ENCODE measurements at places on chromosomes 1 and 21.

DNA sequence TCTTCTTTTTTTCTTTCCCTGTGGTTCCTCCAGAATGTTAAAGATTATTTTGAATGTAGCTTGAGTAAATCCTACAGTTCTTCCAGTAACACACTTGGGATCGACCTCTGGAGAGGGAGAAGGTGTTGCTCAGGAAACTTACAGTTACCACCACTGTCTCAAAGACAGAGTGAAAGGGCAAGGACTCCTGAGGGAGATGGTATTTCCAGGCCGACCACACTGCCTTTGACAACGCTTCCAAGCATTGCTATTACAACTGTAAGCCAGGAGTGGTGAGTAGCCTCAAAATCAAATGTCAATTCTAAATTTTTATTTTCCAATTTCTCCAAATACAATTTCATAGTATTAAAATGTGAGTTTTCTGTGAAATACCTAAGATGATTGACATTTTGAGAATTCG lies 125.9 kb downstream of the PDE4B start:
- no peak for DNase-seq

- no peak for DNase-seq
These were observed 20.9 kb downstream of the RNF187 start for GRCh38 chr1:228507961-228508652.

- DNase-seq: no peak
These were observed 83.1 kb downstream of the PATJ start for GRCh38 chr1:61825393-61825792.

DNA sequence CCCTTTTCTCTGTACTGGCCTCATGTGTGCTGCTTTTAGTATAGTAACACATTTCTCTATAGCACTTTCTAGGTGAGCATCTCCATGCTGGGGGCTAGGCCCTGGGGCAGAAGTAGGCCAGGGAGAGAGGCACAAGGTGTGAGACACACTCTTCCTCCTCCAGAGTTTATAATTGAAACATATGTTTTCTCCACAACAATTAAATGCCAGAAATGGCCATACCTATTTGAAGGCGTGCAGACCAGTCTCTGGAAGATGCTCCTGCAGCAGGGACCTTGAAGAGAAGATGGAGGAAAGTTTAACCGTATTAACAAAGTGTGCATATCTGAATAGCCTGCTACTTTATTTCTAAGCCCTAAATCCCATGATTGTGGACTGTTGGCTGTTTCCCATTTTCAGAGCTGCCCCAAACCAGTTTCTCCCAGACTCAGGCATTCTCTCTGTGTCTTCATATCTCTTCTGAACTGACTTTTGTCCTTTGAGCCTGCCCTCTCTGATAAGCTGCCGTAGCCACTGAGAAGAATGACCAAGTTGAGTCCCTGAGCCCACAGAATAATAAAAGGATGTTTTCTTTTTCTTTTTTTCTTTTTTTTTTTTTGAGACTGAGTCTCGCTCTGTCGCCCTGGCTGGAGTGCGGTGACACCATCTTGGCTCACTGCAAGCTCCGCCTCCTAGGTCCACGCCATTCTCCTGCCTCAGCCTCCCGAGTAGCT lies 81.3 kb downstream of the LRRC8D start:
- no peak for DNase-seq

- DNase-seq: no peak
These were observed 51.5 kb downstream of the APP start for GRCh38 chr21:26118938-26119540.

GRCh38 chr1:185646202-185646683 lies 87.9 kb upstream of the HMCN1 start:
- DNase-seq: no peak

DNA sequence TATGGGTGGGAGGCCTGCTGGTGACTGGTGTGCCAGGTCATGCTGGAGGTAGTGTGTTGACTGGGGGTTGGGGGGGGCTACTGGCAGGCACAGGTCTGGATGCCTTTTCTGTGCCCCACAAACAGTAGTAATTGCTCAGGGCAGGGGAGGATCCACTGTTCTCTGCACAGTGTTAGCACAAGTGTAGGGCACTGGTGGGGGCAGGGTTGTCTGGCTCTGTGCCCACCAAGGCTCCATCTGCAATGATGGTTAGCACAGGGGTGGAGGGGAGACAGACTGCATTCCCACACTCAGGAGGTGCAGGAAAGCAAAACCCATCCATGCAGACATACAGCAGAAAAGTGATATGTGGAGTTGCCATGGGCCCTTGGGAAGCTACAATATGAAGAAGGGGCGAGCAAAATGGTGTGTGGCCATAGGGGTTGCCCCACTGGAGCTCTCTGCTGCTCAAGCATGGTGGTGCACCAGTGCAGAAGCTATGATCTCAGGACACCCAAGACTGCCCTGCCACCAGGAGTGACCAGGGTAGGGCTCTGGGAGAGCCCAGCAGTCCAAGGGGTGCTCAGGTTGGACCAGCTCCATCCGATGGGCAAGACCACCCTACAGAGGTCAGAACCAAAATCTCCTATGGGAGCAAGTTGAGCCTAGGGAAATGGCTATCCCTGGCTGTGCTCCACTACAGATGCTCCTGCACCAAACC lies 122.2 kb upstream of the KCTD3 start:
- DNase-seq: no peak
